Uterus (tissue), 4 donors: ENCODE measurements at places on chromosomes 1 and 21. TPM values are rescaled to one million over a fixed set of nuclear protein-coding genes. Genes with fewer than 3 reads are reported as not detected.

CHI3L2 gene
- total RNA-seq: 0.77 TPM

KMO gene
- total RNA-seq: 0.30 TPM

AGMAT gene
- 1.4 TPM for total RNA-seq

CSF1 gene
- 35.7 TPM for total RNA-seq

TEKT2 gene
- 0.77 TPM for total RNA-seq

CDC14A gene
- total RNA-seq: 9.0 TPM

OR4F16 gene
- not detected for total RNA-seq

BCAN gene
- total RNA-seq: 2.8 TPM

AMPD1 gene
- total RNA-seq: not detected
